Body of pancreas (tissue), 4 donors: ENCODE measurements at places on chromosomes 4 and X. TPM values are rescaled to one million over a fixed set of nuclear protein-coding genes. Genes with fewer than 3 reads are reported as not detected.

Gene TLR10
- total RNA-seq = 0.26 TPM

- DNase-seq = no peak
Observed at GRCh38 chrX:66045894-66046293, 6.0 kb upstream of the VSIG4 start.

GRCh38 chrX:41655631-41656030 is 33.1 kb upstream of the GPR34 start:
- DNase-seq = no peak

Gene DDX60
- total RNA-seq = 4.0 TPM

GRCh38 chr4:177339477-177340374 is 30.1 kb downstream of the NEIL3 start:
- no peak for DNase-seq
